ENCODE measurements at places on chromosomes 11 and 22. TPM values are rescaled to one million over a fixed set of nuclear protein-coding genes. Genes with fewer than 3 reads are reported as not detected.

The MPZL2 gene
- total RNA-seq = 1.4 TPM

DNA sequence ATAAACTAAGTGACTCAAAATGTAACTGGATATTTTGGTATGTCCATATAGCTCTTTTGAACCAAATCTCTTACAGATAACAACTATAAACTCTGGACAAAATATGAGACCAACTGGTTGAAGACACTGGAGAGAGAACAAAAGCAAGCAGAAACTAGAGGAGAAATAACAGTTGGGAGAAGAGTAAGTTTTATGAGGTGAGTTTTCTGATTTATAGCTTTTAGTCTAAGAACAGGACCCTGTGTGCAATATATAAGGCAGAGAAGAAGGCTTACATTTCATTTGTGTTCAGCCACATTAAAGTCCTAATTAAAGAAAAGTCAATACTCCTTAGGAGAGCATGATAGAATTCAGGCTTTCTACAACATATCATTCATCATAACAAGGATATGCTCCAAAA, 71.0 kb upstream of the AMOTL1 start:
- no peak for DNase-seq

DNA sequence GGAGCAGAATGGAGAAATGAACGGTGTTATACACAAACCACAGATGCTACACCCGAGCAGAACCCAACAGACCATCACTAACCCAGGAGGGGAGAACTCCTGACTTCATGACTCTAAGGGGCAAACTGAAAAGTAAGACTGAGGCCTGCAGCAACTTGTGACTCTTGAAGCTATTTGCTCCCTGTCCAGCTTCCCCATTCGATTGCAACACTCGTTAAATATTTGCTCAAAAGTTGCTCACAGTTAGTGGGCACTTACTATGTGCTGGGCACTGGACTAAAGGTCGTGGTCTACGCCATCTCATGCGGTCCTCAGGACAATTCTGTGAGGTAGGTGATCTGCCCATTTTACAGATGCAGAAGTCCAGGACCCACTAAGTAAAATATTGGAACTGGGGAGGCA, 9.5 kb upstream of the ADA2 start:
- no peak for DNase-seq

- no peak for DNase-seq
These were observed 40.1 kb downstream of the DGCR2 start for GRCh38 chr22:19082101-19082500.

DNA sequence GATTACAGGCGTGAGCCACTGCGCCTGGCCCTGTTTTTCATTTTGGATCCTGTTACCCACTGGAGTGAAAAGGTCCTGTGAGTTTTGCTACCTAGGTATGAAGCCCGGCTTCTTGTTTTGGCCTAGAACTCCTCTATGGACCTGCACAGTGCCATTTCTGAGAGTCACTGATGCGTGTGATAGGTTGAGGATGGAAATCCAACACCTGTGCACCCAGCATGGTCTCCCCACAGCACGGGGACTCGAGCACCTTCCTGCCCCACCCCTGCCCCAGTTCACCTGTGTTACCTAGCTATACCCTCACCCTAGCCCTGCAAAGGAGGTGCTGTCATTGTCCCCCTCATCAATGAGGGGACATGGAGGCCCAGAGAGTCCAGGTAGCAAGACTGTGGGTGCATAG, 5.1 kb downstream of the FBLN1 start:
- DNase-seq = no peak

All from occipital lobe (tissue), 3 donors.